ENCODE measurements at places on chromosomes 6 and 20.

DNA sequence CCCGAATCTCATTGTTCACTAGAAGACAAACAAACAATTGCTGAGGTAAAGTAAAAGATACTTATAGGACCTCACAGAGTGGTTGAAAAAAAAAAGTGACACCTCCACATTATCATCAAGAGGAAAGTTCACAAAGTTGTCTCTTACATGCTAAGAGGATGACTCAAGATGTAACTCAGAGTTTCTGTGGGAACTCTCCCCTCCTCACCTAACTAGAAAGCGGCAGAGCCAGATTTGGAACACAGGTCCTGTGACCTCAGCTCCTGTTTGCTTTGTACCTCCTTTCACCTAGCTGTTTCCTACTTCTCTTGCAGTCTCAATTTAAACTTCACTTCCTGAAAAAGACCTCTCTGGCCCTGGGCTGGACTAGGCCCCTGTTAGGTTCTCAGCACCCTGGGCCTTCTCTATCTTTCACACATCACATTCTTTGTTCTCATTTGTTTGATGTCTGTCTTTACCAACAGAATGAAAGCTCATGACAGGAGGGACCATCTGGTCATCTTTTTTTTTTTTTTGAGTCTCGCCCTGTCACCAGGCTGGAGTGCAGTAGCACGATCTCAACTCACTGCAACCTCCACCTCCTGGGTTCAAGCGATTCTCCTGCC, 60.8 kb downstream of the CD24 start:
- DNase-seq, result no peak

DNA sequence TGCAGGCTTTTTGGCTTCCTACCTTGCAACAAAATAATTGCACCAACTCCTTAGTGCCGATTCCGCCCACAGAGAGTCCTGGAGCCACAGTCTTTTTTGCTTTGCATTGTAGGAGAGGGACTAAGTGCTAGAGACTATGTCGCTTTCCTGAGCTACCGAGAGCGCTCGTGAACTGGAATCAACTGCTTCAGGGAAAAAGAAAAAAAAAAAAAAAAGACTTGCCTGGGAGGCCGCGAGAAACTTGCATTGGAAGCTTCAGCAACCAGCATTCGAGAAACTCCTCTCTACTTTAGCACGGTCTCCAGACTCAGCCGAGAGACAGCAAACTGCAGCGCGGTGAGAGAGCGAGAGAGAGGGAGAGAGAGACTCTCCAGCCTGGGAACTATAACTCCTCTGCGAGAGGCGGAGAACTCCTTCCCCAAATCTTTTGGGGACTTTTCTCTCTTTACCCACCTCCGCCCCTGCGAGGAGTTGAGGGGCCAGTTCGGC, 420 bp downstream of the SOX4 start:
- no peak for DNase-seq

GRCh38 chr20:62716198-62716940, 7.7 kb downstream of the NTSR1 start:
- no peak for DNase-seq

- DNase-seq, result no peak
Observed at GRCh38 chr20:36353740-36354139, 47.6 kb downstream of the DLGAP4 start.

DNA sequence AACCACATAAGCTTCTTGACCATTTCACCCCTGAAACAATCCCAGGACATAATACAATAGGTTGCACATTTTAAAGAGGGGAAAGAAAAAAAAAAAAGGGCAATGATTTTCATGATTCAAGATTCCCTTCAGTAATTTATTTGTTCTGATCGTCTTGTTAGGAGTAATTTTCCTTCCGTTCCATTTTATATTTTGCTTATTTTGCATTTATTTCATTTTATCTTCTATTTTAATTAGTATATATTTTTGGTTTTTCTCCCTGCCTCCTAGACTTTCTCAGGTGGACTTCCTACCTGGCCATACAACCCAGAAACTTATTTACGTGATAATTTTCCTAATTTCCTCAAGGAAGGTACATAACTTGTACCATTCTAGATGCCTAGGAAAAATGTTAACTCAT, 32.6 kb downstream of the FBXO5 start:
- no peak for DNase-seq

DNA sequence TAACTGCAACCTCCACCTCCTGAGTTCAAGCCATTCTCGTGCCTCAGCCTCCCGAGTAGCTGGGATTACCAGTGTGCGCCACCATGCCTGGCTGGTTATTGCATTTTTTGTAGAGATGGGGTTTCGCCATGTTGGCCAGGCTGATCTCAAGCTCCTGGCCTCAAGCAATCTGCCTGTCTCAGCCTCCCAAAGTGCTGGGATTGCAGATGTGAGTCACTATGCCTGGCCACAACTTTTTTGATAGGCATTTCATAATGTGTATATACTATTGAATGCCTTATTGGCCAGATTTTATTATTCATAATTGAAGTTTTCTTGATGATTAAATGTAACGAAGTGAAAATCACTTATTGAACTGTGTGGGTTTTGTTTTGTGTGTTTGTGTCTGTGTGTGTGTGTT, 27.9 kb downstream of the FIG4 start:
- DNase-seq, result no peak

- no peak for DNase-seq
Observed at GRCh38 chr6:24891004-24891403, 44.8 kb downstream of the RIPOR2 start.

DNA sequence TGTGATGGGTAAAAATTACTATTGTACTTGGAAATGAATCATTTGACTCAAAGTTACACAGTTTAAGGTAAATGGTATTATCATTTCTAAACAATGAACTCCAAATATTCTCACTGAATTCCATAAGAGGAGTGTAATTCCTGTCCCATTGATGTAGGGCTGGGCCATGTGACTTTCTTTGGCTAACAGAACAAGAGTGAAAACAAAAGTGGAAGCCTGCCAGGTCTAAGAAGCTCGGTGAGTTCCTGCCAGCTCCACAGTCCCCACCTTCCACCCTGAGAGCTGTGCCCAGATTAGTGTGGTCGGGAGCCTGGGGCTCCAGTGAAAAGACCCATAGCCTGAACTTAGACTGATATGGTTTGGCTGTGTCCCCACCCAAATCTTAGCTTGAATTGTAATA, 24.6 kb downstream of the TBXT start:
- no peak for DNase-seq

DNA sequence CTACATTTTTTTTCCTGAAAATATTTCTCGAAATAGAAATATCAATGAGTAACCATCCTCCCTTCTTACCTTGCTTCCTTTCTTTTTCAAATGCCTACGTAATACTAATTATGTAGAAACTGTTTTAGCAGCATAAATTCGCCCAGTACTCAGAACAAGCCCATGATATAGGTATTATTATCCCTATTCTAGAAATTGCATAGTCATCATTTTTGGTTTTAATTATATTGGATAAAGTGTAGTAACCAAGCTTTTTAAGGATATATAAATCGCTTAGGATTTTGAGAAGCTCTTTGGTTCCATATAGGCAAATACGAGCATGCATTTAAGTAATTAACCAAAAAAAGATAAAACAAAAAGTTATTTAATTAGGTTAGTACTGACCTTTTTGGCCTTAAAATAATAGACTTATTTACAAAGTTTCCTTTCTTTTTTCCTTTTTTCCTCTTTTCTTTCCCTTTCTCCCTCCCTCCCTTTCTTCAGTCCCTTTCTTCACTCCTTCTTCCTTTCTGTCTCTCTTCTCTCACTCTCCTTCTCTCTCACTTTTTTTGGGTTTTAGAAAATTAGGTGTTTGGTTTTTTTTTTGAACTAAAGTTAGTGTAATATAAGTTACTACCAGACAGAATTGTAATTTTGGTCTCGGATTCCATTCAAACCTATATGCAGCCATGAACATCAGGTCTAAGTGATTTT, 457.7 kb downstream of the RFPL4B start:
- DNase-seq, result no peak

DNA sequence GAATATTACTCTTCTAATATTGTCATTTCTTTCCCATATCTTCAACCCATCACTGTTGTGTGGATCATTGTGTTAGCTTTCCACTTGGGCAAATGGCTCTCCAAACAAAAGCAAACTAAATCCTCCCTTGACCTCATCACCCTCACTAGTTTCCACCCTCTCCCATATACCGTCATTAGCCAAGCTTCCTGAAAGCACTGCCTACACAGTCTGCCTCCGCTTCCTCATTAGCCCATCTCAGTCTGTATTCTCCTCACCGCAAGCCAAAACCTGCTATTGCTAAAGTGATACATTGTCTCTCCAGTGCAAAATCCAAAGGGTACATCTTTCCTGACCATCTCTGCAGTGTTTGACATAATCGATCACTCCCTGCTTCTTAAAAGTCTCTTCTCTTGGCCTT, 212.6 kb downstream of the CLIC5 start:
- no peak for DNase-seq

GRCh38 chr20:16982091-16982726, 234.1 kb downstream of the OTOR start:
- no peak for DNase-seq

DNA sequence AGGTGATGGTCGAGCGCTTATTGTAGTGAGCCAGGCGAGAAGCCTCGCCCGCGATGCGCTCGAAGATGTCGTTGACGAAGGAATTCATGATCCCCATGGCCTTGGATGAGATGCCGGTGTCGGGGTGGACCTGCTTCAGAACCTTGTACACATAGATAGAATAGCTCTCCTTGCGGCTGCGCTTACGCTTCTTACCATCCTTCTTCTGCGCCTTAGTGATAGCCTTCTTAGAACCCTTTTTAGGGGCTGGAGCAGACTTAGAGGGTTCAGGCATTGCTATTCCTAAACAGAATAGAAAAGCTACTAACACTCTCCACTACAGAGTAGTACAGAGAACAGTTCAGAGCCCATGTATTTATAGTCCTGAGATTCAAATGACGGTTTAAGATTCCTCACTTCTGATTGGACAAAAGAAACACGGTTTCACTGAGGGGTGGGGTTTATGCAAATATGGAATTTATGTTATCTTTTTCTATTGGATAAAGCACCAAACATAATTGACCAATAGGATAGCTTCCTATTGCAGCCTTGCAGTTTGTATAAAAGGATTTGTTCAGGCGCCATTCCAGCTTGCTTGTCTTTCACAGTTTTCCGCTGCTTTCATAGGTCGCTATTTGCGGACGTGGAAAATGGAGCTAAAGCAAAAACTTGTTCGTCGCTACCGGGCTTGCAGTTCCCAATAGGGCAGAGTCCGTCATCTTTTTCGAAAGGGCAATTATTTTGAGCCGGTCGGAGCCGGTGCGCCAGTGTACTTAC, 43.7 kb upstream of the HFE start:
- peak; percentile 92 for DNase-seq

- DNase-seq, result peak; percentile 36
Observed at GRCh38 chr6:113449051-113449450, 408.1 kb upstream of the MARCKS start.

- no peak for DNase-seq
Observed at GRCh38 chr6:168158980-168159349, 80.0 kb upstream of the FRMD1 start.

DNA sequence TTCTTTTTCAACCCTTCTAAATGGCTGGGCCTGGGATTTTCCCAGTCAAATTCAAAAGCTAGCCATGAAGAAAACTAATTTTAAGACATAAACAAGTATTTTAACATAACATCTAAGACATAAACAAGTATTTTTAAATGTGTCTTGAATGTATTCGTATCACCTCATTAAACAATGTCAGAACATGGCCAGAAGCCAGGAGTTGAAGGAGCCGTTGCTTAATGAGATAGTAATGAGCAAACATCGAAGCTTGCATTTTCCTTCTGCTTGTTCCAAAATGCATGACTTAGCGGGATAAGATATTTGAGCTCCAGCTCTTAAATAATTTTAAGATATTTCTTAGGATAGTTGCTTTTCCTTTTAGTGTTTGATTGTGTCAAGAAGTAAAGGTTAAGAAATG, 4.2 kb upstream of the RNF182 start:
- DNase-seq, result no peak

- DNase-seq, result no peak
Observed at GRCh38 chr6:135797361-135797760, 54.1 kb upstream of the PDE7B start.

- DNase-seq, result no peak
Observed at GRCh38 chr20:3046677-3047462, 1.0 kb downstream of the MRPS26 start.

- no peak for DNase-seq
Observed at GRCh38 chr20:15201602-15202001, 864.2 kb upstream of the FLRT3 start.

GRCh38 chr20:5127859-5128424, 1.1 kb downstream of the CDS2 start:
- peak; percentile 43 for DNase-seq

GRCh38 chr6:28907394-28907793, 16.4 kb downstream of the TRIM27 start:
- peak; percentile 63 for DNase-seq

DNA sequence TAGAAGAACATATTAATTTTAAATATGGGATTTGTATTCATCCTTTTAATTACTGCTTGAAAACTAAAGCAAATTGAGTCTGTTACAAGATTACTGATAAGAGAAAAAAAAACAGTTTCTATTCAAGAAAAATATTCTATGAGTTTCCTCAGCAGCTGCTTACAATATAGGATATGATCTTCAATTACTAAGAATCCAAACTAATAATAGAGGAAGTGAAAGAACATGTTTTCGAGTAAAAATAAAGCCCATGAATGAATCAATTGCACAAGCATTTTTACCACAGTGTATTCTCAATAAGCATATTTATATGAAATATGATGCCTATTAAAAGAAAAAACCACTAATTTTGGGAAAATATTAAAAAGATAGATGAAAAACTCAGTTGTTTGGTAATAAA, 63.4 kb downstream of the AHI1 start:
- DNase-seq, result peak; percentile 21

- DNase-seq, result no peak
Observed at GRCh38 chr6:107642095-107642860, 152.4 kb downstream of the SOBP start.

DNA sequence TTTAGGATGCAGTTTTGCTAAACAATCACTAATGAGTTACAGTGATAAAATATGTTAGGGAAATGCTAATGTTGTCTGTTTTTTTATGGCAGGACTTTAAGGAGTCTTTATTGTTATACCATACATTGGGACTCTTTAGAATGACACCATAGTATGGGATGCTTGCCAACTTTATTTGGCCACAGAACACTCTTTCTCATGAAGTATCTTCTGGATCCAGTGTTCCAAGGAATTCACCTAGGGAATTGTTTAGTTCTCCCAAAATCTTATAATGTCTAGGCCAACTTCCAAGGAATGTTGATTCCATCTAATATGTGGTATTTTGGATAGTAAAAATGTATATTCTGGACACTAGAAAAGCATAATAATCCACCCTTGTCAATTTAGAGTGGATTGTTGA, 3.3 kb downstream of the RIN2 start:
- DNase-seq, result no peak

All from CD14-positive monocyte (primary cell).